Activated CD4-positive, CD25-positive, alpha-beta regulatory T cell treated with anti-CD3 and anti-CD28 coated beads, Interleukin-2, amount 50 U/mL, for 72 hours (primary cell): ENCODE measurements at places on chromosomes 3 and 15.
A peak's percentile ranks its signal among the peaks of the same experiment; 100 is the strongest.

DNA sequence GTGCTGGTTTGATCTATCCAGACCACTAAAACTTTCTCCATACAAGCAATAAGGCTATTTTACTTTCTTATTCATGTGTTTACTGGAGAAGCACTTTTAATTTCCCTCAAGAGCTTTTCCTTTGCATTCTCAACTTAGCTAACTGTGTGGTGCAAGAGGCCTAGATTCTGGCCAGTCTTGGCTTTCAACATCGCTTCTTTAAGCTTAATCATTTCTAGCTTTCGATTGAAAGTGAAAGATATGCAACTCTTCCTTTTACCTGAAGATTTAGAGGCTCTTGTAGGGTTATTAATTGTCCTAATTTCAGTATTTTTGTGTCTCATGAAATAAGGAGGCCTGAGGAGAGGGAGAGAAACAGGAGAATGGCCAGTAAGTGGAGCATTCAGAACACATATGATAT, 234.8 kb upstream of the GADL1 start:
- no peak for DNase-seq

- DNase-seq: no peak
These were observed 93.7 kb downstream of the RAD18 start for GRCh38 chr3:8869613-8870012.

DNA sequence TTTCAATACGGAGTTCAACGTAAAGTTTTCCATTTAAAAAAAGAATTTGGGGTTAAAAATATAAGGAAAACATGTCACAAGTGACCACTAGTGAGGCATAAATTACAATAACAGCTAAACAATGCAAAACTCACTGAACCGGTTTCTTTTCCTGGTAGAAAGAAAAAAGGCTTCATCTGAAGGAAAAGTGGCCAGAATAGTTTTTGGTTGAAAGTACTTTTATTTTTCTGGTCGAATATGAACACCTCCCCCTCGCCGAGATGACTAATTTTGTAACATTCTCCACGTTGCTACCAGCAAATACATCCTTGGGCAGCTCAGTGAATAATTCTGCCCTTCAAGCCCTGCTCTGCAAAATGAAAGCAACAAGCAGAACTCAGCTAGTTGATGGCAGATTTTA, 3.9 kb upstream of the SRGAP3 start:
- no peak for DNase-seq

DNA sequence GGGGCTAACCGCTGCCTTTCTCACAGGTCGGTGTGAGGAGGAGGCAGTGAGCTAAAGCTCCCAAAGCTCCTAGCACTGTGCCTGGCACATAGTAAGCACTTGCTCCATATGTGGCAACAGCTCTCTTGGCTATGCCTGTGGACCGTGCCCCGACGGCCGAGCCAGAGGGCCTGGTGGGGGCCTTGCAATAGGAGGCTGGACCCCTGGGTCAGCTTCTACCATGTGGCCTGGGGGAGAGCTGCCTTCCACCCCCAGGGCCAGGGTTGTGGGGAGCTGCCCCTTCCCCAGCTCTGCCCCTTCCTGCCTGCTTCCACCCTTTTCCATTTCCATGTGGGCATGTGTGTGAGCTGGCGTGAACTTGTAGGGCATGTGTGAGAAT, 16.9 kb upstream of the GNAT1 start:
- DNase-seq: no peak

DNA sequence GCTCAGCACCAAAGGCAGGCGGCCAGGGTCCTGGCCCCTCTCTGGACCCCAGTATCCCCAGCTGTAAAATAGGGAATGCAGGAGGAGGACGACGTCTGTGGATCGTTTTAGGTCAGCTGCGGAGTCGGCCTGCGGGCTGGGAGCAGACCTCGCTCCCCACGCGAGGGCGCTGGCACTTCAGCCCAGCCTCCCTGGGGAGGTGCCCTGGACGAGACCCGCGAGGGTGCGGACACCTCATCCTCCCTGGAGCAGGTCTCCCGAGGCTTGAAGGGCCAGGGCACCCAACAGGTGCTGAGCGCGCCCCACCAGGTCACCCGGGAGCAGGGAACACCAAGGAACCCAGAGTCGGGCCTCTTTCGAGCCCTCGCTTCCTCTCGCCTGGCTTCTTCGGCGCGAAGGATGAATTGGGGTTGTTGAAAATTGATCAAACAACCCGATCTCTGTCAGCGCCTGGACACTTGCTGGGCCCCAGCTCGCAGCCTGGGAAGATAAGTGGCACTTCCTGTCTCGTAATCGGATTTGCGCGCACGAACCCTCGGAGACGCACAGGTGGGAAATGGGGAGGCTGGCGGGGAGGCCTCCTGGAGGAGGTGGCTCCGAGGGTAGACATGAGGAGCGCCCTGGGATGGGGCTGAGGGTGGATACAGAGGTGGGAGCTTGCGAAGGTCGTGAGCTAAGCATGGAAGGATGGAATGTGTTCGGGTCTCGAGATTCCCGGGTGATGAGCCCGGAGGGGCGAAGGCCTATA, 588 bp upstream of the VIPR1 start:
- peak; percentile 73 for DNase-seq

DNA sequence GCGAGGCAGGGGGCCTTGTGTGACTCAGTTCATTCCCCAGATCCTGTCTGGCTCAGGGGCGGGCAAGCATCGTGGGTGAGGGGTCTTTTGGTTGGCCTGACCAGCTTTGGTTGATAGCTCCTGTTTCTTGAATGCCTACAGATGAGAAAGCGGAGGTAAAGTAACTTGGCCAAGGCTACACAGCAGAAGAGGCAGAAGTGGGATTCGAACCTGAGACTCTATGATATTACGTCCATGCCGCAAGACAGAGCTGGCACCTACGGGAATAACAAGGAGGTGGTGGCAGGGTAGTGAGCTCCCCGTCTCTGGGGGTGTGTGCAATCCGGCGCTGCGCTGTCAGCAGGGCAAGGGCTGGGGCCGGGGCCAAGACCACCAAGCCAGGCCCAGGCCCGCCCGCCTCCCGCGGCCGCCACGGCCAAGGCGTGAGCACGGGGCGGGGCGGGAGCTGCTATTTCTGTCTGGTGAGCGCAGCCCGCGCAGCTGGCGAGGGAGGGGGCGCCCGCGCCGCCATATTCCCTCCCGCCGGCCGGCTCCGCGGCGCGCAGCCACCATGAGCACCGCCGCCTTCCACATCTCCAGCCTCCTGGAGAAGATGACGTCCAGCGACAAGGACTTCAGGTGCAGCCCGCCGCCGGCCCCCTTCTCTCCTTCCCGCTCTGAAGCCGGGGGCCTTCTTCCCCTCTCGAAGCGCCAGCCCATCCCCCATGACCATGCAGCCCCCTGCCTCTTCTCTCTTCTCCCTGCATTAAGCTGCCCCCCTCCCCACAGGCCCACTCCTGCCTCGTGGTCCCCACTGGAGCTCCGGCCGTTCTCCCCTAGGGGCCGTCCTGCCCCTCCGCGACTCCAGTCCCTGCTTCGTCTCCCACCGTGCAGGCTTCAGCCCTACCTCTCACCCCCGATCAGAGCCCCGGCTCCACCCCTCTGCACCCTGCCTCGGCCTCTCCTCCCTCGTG, at the start of gene CAND2:
TSS of gene CAND2 (plus strand) at position 510 of the 953 bp plus-strand sequence. CDS start at position 551, 41 bp downstream.
- peak; percentile 52 for DNase-seq

- no peak for DNase-seq
These were observed 61.1 kb downstream of the CPNE4 start for GRCh38 chr3:131973731-131974130.

GRCh38 chr15:51121118-51121517, 26.4 kb upstream of the TNFAIP8L3 start:
- DNase-seq: no peak

DNA sequence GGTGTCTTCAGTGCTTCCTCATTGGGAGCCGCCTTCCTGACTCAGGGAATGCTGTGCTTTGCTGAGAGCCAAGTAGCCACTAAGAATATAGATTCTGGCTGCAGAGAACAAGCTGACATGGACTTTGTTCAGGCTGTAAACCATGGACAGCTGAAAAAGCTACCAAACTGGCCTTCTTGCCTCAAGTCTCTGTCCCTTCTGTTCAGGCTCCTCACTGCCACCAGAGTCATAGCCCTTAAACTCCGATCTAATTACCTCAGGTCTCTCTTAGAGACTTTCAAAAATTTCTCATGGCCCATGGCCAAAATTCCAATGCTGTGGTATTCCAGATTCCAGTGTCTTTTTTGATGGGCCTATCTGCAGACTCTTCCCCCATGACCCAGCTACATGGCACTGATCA, 19.4 kb upstream of the PTX3 start:
- no peak for DNase-seq

GRCh38 chr3:35648347-35648746, 9.0 kb downstream of the ARPP21 start:
- DNase-seq: no peak

GRCh38 chr3:184227481-184227935, 1.9 kb upstream of the VWA5B2 start:
- peak; percentile 47 for DNase-seq

DNA sequence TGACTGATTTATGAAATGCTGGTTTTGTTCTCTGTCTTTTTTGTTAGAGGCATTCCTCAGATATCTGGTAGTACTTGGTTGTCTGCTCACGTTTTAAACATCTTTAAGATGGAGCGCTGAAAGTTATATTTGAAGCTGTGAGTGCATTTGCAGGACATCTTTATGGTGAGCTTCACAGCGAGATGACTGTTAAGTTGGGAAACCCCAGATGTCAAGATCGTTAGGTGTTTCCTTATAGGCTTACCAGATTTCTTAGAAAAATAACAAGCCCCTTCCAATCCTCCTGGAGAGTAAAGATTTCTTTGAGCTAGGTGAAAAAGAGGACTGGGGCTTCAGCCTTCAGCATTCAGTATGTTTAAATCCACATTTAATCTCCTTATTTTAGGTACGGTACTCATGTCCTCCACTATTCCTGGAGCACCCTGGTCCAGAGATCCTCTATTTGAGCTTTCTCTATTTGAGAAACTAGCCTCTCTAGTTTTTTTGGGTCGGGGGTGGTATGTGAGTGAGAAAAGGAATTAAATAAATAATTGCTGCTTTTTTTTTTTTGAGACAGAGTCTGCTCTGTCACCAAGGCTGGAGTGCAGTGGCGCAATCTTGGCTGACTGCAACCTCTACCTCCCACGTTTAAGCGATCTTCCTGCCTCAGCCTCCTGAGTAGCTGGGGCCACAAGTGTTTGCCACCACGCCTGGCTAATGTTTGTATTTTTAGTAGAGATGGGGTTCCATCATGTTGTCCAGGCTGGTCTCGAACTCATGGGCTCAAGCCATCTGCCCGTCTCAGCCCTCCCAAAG, 72.3 kb downstream of the ZNF609 start:
- no peak for DNase-seq

DNA sequence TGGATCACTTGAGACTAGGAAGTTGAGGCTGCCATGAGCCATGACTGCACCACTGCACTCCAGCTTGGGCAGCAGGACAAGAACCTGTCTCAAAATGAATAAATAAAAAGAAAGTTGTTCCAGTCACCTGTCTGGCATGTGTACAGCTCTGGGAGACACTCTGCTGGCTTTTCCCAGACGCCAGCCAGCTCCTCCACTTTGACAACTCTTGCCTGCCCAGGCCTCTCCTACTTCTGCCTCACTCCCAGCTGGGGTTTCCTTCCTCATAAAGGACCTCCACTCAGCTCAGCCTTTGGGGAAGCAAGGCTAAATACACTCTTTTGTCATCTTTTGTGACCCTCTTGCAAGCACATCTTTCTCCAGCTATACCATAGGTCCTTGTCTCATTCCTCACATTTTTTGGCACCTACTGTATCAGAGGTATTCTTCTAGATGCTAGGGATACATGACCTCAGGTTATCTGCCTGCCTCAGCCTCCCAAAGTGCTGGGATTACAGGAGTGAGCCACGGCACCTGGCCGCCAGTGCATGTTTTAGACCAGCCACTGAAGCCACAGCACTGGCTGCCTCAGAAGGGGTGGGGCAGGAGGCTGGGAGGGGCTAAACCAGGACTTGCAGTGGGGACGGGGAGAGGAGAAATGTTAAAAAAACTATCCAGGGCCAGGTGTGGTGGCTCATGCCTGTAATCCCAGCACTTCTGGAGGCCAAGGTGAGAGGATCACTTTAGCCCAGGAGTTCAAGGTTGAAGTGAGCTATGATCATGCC, 10.0 kb upstream of the ELP6 start:
- DNase-seq: no peak
